ENCODE measurements at places on chromosomes 5 and 9.

- no peak for DNase-seq
Observed at GRCh38 chr9:83267741-83268140, 204.8 kb upstream of the RASEF start.

- DNase-seq = no peak
Observed at GRCh38 chr5:146461319-146461718, 14.2 kb downstream of the TCERG1 start.

DNA sequence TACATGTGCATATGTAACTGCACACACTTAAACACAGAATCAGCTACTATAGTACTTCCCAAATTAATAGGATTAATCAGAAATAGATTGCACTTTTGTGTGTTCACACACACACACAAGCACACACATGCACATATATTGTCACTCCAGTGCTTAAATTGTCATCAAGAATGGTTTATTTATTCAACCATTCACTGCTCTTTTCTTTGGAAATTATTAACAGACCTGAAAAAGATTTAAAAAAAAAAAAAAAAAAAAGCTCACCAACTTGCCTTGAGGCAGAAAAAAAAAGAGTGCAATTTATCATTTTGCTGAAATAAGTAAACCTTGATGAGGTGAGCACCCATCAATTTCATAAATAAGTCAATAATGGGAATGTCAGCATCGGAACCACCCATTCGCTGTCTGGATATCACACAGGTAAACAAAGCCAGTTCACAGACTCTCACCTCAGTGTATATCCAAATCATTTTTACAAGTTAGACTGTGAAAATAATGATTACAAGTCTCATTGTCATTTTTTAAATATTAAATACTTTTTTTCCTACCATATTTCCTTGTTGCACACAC is 562.8 kb downstream of the BNC2 start:
- no peak for DNase-seq

DNA sequence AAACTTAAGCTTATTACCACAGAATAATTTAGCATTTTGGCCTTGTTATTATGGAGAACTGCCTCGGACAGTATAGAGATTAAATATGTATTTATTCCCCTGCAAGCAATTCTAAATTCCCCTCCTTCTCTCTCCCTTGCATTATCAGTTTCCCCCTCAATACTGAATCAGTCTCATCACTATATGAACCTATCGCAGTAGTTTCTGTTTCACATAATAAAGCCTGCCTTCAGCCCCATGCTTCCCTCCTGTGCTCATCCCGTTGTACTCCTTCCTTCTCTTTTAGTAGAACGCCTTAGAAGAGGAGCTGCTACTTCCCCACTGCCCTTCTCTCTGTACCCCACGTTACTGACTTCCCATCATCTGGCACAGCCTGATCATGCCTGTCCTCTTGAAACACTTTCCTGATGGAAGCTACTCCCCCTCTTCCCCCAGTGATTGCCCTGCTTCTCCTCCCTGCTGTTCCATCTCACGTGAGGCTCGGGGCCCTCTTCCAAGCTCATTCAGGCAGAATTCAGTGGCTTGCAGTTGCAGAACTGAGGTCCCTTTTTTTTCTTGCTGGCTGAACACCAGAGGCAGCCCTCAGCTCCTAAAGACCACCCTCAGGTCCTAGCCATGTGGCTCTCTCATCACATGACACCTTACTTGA is 93.4 kb downstream of the PPIC start:
- no peak for DNase-seq

GRCh38 chr9:100880284-100880683 is 148.2 kb upstream of the PLPPR1 start:
- no peak for DNase-seq

- DNase-seq = no peak
Observed at GRCh38 chr9:34413231-34413852, 36.6 kb upstream of the MYORG start.

GRCh38 chr5:139385061-139386049 is 2.3 kb upstream of the SLC23A1 start:
- no peak for DNase-seq

- DNase-seq = no peak
Observed at GRCh38 chr9:92696619-92697018, 26.7 kb upstream of the IPPK start.

All from stimulated activated CD8-positive, alpha-beta memory T cell treated with anti-CD3 and anti-CD28 coated beads, Interleukin-15, amount 100 ng/mL, for 4 hours (primary cell).